ENCODE measurements at places on chromosomes 13 and 19.

GRCh38 chr13:22161871-22162270 lies 491.0 kb downstream of the FGF9 start:
- DNase-seq = no peak

DNA sequence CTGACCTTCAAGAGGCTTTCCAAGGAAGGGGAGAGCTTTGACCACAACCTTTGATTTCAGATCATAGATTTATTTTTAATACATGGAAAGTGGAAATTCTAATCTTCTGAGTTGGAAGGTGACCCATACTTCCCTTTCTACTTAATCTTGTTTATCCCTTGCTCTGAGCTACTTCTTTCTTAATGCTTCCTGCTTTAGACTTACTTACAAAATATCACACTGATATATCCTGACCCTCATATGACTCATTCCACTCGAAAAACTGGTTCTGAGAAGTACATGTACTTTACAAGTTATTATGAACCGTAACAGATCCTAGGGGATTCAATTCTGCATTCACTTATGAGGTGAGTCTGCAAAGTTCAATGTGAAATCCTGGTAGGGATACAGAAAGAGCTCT lies 76.2 kb upstream of the IRS2 start:
- DNase-seq = no peak

- peak; percentile 9 for DNase-seq
These were observed 856.6 kb upstream of the KLHL1 start for GRCh38 chr13:70964874-70965273.

- DNase-seq = no peak
These were observed 198.8 kb downstream of the MYO16 start for GRCh38 chr13:108828086-108828815.

DNA sequence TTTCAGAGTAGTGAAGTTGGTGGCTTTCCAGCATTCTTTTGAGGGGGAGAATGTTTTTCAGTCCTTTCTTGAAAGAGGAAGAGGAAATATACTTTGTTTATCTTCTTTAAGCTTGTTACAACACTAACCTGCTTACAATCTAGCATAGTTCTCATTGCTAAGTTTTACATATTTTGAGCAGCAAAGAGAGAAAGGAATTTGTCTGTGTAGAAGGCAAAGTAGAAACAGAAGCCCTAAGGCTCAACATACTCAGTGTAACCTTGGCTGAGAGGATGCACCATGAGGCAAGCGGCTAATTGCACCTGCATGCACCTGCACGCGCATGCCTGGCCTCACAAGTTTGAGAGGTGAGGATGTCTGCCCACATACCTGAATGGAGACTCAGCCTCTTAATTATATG lies 2.2 kb downstream of the FRY start:
- DNase-seq = no peak

- DNase-seq = no peak
These were observed 113.6 kb downstream of the ATP11A start for GRCh38 chr13:112803422-112803821.

DNA sequence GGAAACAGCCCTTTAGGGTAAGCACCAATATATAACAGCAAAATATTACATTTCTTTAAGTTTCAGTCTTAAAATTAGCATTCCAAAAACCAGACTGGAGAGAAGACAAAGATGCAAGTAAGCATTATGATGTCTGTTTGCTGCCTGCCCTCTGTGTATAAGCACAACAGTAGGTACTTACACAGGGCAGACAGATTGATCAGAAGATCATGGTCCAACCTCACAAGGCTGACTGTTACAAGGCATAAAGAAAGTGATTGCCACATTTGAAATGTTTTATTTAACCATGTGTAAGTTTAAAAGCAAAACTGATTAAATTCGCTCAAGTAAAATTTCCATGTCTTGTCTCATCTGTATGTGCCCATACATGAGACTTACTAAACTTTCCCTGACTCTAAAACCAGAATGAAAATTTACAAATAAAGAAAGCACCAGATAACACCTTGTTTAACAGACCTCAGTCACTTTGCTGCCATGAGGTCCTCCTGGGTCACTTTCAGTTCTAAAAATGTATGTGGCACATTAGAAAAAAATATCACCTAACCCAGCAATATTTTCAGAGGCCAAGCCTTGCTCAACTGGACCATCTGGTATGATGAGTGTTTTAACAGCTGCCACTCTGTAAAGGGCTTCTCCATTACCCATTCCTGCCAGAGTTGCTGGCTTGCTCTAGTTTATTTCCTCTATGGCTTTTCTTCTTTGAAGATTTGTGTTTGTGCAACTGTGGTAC lies 297.0 kb downstream of the RBM26 start:
- DNase-seq = no peak

- DNase-seq = peak; percentile 11
These were observed 57.6 kb upstream of the ZNF507 start for GRCh38 chr19:32287811-32288227.

DNA sequence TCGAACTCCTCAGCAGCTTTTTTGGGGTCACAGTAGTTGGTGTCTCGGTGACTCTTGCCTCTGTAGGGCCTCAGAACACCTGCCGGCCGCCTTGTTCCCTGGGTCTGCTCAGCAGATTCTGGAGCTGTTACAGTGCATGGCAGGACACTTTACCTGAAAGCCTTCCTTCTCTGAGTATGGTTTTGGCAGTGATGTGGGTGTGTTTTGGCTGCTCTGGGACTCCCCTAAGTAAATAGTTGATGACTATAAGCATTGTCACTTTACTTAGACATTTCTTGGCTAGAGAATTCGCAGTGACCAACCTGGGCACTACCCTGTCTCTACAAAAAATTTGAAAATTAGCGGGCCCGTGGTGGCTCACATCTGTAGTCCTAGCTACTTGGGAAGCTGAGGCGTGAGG lies 7.0 kb downstream of the MAU2 start:
- no peak for DNase-seq

DNA sequence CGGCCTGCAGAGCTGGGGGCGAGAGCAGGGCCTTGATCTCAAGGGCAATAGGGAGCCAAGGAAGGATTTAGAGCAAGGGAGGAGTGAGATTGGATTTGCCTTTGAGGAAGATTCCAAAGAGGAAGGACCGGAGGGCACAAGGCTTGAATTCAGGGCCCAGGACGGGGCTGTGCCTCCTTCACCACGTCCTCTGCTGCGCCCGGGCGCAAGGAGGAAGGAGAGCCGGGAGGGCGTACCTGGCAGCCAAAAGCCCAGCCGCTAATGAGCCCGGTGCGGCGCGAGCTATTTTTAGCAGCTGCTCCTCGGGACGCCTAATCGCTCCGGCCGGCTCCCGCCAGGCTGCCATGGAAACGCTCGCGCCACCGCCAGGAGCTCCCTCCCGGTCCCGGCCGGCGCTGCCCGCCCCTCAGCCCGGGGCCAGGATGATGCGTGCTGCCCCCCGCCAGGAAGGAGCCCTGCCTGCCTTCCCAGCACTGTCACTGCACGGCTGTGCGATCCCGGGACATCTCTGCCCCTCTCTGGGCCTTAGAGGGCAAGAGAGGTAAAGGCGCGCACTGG lies 31.3 kb downstream of the TINCR start:
- DNase-seq = no peak

DNA sequence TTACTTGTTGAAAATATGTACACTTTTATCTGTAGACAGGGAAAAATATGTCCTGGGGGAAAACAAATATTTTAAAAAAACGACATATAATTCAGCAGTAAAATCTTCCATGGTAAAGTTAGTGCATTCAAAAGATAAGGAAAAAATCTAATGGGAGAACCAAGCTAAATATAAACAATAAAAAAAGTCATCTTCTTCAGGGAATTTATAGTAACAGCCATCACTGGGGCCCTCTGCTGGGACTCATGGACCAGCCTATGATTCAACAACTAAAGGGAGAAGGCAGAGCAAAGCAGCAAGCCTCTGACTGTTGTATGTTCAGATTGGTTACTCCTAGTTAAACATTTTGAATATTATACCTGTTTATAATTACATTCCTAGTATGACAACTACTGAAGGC lies 93.0 kb downstream of the ITGBL1 start:
- DNase-seq = no peak

- DNase-seq = no peak
These were observed 535 bp downstream of the COL5A3 start for GRCh38 chr19:10009714-10010224.

DNA sequence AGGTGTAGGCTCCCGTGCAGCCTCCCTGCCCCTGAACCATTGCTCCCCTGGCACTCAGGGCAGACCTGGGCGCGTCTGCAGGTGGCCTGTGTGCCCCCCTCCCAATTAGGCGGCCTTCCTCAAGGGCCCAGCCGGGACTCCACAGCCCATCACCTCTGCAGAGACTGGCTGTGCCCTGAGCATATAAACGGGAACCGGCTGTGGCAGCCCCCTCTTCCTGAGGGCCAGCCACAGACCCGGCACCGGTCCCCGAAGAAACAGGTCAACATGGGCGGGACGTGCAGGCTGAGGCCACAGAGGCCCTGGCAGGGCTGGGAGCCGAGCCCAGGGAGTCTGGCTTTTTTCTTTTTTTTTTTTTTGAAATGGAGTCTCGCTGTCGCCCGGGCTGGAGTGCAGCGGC lies 12.0 kb downstream of the PIAS4 start:
- no peak for DNase-seq

DNA sequence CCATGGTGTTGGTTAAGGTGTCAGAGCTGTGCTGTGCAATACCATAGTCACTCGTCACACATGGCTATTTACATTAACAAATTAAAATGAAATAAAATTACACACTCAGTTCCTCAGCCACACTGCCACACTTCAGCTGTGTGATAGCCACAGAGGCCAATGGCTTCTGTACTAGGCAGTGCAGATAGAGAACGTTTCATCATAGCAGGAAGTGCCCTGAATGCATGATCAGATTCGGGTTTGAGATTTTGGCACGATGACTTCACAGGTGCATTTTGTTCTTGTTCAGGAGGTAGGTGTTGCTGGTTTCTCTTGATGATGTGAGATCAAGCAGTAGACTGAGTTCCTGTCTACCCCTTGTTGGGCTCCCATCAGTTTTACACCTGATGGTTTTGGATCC lies 6.5 kb downstream of the ARMC6 start:
- DNase-seq = peak; percentile 86

GRCh38 chr13:30856005-30856790 lies 49.9 kb upstream of the MEDAG start:
- DNase-seq = no peak

GRCh38 chr13:111325146-111325890 lies 4.9 kb downstream of the TEX29 start:
- no peak for DNase-seq

GRCh38 chr19:33806434-33806881 lies 9.8 kb downstream of the KCTD15 start:
- DNase-seq = no peak

GRCh38 chr19:48630296-48631063 lies 6.7 kb downstream of the DBP start:
- DNase-seq = no peak

GRCh38 chr13:114124431-114124830 lies 8.0 kb downstream of the RASA3 start:
- no peak for DNase-seq

DNA sequence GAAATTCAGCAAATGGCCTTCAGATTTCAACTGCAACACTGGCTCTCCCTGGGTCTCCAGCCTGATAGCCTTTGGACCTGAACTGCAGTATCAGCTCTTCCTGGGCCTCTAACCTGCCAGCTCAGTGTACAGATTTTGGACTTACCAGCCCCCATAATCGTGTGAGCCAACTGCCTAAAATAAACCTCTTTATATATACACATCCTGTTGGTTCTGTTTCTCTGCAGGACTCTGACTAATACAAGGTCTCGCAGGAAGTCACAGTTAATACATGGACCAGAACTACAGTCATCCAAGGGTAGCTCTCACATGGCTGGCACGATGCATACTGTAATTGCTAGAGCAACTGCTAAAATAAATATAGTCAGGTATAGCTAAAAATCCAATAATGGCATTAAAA lies 85.1 kb downstream of the KATNAL1 start:
- DNase-seq = no peak

- no peak for DNase-seq
These were observed 66.7 kb downstream of the EPS15L1 start for GRCh38 chr19:16405091-16405490.

- no peak for DNase-seq
These were observed 81.6 kb downstream of the DOCK9 start for GRCh38 chr13:98896083-98896867.

DNA sequence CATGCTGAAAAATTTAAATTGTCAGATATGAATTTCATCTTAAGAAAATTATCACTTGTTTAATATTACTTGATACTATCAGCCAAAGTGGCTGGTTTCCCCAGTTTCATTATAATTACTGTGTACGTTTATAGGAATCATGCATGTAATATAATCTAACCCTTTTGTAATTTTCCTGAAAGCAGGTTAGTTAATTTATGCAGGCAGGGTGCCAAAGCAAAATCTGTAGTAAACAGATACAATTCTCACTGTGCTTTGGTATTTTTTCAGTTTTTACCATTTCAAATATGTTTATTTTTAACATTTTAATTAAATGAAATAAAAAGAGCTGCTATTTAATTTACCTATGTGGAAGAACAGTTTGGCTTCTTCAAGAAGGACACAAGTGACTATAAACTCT lies 1227.5 kb upstream of the MIR17HG start:
- no peak for DNase-seq

- DNase-seq = no peak
These were observed 385.3 kb downstream of the KCTD12 start for GRCh38 chr13:76500894-76501293.

DNA sequence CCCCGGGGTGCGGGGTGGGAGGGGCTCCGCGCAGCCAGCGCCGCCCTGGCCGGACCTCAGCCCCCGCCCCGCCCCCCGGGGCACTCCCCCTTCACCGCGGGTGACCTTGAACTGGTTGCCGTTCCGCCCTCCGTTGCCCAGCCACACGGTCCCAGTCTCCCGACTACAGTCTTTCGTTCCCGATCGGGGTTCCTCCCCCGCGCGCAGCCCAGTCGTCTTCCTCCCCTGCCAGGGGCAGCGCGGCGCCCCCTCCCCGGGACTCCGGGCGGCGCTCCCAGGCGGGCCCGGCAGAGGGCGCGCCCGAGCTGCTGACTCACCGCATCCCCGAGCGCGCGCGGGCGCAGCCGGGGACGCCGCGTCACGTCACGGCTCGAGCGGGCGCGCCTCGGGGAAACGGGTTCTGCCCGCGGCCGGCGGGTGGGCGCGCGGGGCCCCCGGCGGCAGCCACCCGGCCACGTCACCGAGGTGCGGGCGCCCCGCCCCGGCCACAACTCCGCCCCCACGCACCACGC lies 459 bp downstream of the MIDN start:
- DNase-seq = peak; percentile 85

DNA sequence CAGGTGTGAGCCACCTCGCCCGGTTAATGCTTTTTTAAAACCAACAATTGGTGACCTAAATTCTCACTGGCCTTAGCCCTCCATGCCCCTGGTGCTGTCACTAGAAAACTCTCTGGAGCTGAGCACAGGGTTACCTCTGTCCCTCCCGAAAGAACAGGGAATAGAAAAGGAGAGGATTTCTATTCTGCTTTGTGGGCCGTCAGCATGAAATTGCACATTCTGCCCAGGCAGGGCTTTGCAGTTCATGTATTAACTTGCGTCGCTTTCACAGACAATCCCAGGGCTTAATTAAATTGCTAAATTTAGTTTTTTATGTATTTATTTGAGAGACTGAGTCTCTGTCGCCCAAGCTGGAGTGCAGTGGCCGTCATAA lies 583 bp upstream of the ZNF480 start:
- no peak for DNase-seq

DNA sequence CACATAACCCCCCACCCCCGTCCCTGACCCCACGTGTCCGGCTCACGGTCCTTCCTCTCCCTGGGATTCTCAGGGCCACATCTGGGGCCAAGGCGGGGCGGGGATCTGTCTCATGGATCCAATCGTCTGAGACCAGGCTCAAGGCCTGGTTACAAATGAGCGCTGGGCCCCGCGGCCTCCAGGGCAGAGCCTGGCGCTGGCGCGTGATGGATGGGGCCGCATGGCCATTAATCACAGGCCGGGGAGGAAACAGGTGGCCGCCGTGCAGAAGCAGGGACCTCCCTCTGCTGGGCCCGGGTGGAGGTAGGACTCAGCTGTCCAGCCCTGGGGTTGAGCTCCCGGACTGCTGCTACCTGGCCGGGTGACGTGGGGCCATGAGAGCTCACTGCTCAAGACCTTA lies 5.8 kb upstream of the TLE5 start:
- no peak for DNase-seq
